ENCODE measurements at places on chromosomes 16 and 17.

GRCh38 chr17:77086433-77087010 lies 54.2 kb upstream of the SEC14L1 start:
- DNase-seq: peak; percentile 62

DNA sequence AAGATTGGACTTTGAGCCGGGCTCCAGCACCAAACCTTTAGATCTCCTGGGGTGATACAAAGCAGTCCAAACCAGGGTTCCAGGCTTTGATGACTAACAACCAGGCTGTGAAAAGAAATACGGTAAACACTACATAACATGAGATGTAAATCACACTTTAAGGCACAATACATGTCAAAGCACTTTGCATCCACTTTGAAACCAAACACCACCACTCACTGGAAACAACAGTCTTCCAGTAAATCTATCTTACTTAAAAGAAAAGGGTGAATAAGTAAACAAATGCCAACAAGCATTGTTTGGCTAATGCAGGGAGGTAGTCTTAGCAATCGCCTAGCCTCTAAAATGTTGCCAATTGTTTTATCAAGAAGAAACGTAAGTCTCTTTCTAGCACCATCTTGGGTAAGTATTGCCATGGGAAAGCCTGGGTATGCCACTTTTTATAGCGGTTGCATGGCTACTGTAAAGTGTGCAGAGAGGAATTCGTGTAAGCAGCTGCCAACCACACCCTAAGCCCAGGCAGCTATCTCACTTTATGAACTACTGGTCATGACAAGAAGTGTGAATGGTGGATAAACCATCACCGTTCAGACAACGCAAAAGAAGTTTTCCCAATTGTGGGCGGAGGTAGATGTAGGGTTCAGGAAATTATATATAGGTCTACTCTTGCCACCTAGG lies 267.4 kb upstream of the PSMD7 start:
- DNase-seq: no peak

GRCh38 chr17:82263641-82264040 lies 9.9 kb downstream of the CSNK1D start:
- DNase-seq: no peak

- peak; percentile 16 for DNase-seq
Measured at GRCh38 chr16:81261049-81261648, 22.7 kb downstream of the BCO1 start.

DNA sequence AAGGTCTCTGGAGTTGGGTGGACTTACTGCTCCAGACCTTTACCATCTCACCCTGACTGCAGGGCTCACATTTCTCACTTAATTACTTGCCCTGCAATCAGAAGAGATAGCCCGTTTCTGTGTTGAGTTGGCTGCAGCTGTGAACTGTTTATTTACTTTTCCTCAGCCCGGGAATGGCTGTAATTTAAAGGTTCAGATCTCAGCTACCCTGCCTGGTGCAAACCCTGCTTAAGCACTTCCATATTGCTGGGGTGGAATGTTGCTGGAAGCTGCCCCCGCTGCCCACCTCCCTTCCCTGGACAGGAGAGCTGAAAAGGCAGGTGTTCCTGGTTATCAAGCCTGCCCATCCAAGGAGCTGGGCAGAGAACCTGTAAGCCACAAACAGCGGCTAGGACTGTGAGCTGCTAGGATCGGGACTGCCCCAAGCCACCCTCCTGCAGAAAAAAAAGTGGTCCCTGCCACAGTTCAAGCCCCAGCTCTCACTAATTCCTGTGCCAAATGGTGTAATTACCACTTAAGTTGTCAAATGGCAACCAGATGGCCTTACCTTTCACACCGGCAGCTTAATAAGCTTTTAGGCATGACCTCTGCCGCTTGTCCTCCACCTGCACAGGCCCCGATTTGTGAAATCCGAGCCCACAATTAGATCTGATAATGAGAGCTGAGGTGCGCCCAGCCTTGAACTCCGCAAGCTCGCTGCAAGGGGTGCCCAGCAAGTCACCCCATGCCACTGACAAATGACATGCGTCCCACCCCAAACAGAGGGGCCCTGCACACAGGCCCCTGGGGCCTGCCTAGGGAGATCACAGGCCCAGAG lies 269.8 kb downstream of the C16orf95 start:
- DNase-seq: no peak

DNA sequence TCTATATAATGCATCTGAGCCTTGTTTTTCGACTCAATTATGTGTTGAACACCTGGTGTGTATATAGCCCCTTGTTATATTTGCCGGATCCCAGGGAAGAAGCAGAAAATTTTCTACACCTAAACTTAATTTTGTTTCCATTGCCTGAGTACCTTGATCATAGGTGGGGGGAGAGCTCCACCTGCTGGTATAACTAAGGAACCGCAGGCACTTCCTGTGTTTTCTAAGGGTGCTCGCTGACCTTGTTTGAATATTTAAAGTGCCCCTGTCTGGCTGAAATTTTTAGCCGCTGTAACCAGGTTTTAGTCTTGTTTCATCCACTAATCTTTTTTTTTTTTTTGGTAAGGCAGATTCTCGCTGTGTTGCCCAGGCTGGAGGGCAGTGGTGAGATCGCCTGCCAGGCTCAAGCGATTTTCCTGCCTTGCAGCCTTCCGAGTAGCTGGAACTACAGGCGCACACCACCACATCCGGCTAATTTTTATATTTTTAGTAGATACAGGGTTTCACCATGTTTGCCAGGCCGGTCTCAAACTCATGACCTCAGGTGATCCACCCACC lies 6.5 kb upstream of the NUBP1 start:
- peak; percentile 62 for DNase-seq

GRCh38 chr17:75681289-75681688 lies 14.2 kb downstream of the SAP30BP start:
- peak; percentile 38 for DNase-seq

- no peak for DNase-seq
Measured at GRCh38 chr16:81598083-81598482, 153.5 kb downstream of the CMIP start.

DNA sequence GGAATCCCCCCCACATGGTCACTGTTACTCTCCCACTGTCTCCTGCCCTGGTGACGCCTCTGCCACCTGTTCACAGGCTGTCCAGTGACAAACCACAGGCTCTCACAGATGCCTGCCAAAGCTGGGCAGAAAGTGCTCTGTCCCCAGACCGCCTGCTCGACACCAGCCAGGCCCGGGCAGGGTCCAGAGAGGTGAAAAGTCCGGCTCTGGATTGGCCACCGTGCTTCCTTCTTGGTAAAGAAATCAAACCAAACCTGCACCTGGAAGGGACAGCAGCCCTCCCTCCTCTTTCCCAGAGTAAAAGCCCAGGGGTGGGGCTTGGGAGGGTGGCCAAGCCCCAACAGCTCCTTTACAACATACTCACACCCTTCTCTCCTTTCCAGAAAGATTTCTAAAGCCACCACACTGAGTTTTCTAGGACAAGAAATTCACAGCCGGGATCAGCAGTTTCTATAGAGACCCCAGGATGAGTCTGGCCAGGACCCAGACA lies 6.2 kb downstream of the PCGF2 start:
- no peak for DNase-seq

GRCh38 chr16:88798772-88799455 lies 4.7 kb upstream of the CDT1 start:
- DNase-seq: no peak

Data from HT1080 (cell line).